ENCODE measurements at places on chromosomes 3 and 15.

- DNase-seq, result no peak
These were observed 18.5 kb downstream of the PAQR9 start for GRCh38 chr3:142945023-142945422.

- no peak for DNase-seq
These were observed 34.8 kb upstream of the CTSH start for GRCh38 chr15:78979456-78980320.

GRCh38 chr3:101825904-101826445, 23.3 kb upstream of the NFKBIZ start:
- no peak for DNase-seq

DNA sequence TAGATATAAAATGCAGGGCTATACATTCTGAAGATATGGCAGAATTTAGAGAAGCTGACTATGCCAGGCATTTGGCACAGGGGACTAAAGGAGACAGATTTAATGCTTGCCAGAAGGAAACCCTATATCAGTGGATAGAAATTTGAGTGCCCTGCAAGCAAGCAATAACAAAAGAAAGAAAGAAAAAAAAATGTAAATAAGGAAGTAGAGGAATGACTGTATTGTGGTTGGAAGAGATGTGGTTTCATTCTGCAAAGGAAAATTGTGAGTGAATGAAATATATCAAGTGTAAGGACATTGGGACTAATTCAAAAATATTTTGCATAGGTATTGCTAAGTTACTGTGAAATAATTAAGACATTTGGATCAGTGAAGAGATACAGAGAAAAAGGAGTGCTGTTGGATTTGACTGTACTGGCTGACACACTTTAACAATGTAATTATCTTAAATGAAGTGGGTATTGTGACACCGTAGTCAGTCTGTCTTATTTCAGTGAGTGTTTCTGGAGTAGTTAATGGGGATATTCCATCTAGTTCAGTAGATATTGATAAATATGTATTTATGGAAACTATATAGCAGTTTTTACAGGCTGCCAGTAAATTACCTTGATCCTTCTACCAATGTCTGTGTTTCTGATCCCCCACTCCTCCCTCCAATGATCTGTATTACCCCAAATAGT, 418.2 kb downstream of the CNTN4 start:
- no peak for DNase-seq

GRCh38 chr3:143831208-143831607, 17.1 kb downstream of the SLC9A9 start:
- DNase-seq, result no peak

- DNase-seq, result no peak
These were observed 662.5 kb upstream of the GBE1 start for GRCh38 chr3:82424031-82424339.

GRCh38 chr3:120775411-120775810, 32.9 kb downstream of the GTF2E1 start:
- DNase-seq, result no peak

- no peak for DNase-seq
These were observed 165.0 kb downstream of the FRMD5 start for GRCh38 chr15:44029940-44030568.

- no peak for DNase-seq
These were observed 186.9 kb downstream of the PTPRG start for GRCh38 chr3:61748288-61748687.
